ENCODE measurements at places on chromosomes 2 and 18.

GRCh38 chr2:165877565-165878550, 75.7 kb downstream of the TTC21B start:
- no peak for DNase-seq

DNA sequence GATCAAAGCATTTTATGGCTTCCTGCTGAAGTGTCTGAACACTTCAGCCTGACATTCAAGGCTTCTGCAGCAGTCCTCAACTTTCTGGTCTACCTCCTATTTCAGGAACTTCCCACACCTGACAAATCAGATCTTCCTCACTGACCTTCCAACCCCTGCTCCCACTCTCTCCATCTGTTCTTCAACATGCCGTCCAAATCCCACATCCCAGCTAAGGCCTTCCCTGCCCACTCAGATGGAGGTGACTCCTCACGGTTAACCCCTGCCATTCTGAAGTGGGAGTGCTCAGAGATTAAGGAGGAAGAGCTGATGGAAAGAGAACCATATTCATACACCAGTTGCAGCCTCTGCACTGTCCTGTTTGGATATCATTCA, 104.8 kb downstream of the POLR1A start:
- DNase-seq, result no peak

- no peak for DNase-seq
Measured at GRCh38 chr2:45178359-45178758, 169.1 kb upstream of the SIX2 start.

- no peak for DNase-seq
Measured at GRCh38 chr2:157508676-157509075, 64.8 kb upstream of the CYTIP start.

DNA sequence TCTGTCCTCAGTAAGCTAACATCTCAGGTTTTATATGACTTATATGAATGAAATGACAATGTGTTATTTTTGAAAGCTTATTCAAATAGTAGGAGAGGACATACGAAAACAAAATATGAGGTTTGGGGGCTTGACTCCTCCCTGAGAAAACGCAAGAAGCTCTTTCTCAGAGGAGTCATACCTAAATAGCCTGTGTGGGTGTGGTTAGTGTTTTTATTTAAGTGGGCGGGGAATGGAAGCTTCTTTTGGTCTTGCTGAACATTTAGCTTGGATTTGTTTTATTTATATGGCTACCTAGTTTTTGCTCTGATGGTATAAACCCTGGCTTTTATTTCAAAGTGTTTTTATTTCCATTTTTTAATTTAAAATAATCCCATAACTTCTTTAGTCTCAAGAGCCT, 72.1 kb upstream of the DSG1 start:
- no peak for DNase-seq

GRCh38 chr2:136909777-136910176, 144.4 kb downstream of the THSD7B start:
- no peak for DNase-seq

GRCh38 chr2:206218156-206218555, 56.3 kb upstream of the ZDBF2 start:
- no peak for DNase-seq

GRCh38 chr2:104033399-104033798, 820.5 kb upstream of the POU3F3 start:
- DNase-seq, result no peak

DNA sequence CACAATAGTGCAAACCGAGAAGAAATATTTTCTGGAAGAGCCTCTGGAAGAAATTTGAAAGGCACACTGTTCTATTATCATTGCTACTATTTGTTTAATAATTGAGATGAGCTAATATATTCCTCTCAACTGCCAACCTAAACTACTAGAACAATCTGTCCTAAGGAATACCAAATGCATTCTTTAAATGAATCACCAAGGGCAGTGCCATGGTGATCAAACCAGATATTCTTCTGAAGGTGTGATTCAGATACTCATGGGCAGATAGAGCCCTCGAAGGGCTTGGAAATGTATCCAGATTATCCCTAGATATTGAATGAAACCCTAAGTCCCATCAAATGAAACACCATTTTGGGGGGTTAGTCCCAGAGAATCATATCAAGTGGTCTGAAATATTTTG, 76.6 kb downstream of the FIGN start:
- no peak for DNase-seq

- no peak for DNase-seq
Measured at GRCh38 chr2:158598862-158599517, 142.2 kb downstream of the PKP4 start.

- no peak for DNase-seq
Measured at GRCh38 chr18:34999756-35000289, 41.4 kb upstream of the MAPRE2 start.

DNA sequence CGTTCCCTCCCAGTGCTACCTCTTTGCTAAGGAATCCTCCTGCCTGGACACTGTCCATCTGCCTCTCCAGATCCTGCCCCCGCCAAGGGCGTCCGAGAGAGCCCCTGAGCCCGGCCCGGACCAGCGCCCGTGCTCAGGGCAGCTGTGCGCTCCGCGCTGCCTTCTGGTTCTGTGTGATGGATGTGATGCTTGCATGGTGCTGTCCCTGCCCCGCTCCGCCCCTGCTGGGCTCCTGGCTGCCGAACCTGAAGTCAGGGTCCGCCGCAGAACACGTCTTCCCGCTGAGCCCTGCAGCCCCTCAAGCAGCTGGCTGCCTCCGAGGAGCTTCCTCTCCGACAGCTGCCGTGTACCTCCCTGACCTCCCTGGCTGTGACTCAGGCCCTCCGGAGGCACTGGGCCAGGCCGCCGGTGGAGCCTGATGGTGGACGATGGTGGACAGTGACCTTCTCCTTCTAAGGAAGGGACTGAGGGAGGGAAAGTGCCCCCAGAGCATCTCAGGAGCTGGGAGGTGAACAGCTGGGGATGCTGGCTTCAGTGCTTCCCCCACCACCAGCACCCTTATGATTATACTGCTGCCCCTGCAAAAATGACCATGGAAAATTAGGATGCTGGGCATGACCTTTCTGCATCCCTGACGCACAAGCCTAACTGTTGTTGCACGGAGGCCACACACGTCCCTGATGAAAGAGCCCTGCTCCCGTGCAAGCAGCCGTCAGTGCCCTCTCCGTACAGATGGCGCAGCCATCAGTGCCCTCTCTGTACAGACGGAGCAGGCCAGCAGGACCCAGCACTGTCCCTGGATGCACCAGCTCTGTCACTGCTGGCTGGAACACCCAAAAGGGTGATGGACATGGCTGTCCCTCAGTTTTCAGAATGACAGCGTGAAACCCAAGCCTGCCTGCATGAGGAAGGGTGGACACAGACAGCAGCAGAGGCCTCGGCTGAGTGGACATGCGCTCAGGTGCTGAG, 99.3 kb downstream of the TPO start:
- no peak for DNase-seq

DNA sequence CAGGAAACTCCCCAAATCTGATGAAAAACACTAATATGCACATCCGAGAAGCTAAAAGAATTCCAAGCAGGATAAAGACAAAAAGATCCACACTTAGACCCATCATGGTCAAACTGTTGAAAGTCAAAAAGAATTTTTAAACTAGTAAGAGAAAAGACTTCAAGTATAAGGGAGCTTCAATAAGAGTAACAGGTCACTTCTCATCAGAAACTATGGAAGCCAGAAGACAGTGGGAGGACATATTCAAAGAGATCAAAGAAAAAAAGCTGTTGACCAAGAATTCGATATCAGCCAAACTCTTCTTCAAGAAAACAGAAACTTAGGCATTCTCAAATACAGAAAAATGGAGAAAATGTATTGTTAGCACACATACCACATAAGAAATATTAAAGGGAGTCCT, 50.4 kb downstream of the ZC3H8 start:
- no peak for DNase-seq

DNA sequence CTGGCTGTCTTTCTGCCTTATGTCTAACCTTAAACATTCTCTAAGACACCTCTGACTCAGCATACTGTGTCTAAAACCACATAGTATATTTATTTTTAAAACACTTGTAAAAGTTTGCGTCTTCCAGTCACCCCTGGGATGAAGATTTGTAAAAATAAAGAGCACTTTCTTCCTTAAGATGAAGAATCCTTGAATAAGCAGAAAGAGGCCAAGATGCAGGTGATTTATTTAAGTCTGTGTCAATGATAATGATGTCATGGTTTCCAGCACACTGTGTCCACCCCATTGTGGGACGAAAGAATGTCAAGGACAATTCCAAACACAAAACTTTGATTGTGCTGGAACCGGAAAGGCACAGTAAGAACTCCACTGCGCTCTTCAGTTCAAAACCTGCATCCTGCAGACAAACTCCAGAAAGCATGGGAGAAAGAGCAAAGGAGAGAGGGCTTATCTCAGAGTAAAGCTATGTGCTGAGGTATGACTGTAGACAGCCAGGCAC, 92.9 kb downstream of the ZEB2 start:
- DNase-seq, result no peak

DNA sequence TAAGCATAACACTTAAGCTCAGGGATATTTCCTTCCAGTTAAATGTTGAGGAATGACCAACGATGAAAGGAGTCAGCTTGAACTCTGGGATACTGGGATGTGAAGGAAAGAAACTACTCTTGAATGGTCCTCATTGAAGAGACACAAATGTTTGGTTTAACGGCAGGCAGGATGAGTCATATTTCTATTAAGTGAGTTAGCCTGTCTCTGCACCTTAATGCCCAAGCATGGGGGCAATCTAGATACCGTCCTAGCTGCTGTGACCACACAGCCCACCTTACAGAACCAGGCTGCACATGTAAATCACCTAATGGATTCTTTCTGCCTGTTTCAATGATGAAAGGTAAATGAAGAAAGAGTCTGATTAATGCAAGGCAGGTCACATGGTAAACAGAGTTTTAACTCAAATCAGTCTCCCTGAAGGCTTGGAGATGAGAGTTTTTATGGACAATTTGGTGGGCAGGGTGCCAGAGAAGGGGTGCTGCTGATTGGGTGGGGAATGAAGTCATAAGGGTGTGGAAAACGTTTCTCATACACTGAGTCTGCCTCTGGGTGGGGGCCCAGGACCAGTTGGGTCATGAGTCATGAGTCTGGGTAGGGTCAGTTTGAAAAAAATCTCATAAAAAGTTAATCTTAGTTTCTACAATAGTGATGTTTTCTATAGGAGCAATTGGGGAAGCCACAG, 144.6 kb upstream of the MMADHC start:
- no peak for DNase-seq

DNA sequence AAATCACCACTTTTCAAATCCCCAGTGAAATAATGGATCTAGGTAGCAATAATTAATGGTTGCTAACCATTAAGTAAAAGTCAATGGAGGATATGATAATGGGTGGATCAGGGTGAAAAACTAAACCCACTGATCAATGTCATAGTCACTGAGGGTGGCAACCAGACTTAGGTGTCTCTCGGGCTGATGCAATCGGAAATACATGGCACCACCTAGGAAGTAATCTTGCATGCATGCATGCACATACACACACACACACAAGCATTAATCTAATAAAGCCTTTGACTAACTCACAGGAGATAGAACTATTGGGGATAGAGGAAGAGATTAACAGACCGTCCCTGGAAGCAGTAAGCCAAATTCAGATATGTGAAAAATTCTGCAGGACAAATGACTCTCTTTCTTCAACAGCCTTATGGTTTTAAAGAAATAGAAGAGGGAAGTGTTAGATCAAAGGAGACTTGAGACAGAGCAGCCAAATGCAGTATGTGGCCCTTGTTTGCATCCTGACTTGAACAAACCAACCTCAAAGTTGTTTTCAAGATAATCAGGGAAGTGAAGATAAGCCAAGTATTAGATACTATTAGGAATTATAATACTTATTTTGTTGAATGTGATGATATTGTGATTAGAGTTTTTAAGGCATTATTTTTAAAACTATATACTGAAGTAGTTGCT, 186.0 kb upstream of the RMP24 start:
- DNase-seq, result no peak

GRCh38 chr2:105538840-105539239, 140.0 kb upstream of the FHL2 start:
- no peak for DNase-seq

GRCh38 chr2:140246957-140247356, 1466.8 kb upstream of the NXPH2 start:
- DNase-seq, result no peak

GRCh38 chr2:226310146-226310545, 489.5 kb downstream of the IRS1 start:
- DNase-seq, result no peak

GRCh38 chr2:121038031-121038430, 247.0 kb downstream of the TFCP2L1 start:
- no peak for DNase-seq

DNA sequence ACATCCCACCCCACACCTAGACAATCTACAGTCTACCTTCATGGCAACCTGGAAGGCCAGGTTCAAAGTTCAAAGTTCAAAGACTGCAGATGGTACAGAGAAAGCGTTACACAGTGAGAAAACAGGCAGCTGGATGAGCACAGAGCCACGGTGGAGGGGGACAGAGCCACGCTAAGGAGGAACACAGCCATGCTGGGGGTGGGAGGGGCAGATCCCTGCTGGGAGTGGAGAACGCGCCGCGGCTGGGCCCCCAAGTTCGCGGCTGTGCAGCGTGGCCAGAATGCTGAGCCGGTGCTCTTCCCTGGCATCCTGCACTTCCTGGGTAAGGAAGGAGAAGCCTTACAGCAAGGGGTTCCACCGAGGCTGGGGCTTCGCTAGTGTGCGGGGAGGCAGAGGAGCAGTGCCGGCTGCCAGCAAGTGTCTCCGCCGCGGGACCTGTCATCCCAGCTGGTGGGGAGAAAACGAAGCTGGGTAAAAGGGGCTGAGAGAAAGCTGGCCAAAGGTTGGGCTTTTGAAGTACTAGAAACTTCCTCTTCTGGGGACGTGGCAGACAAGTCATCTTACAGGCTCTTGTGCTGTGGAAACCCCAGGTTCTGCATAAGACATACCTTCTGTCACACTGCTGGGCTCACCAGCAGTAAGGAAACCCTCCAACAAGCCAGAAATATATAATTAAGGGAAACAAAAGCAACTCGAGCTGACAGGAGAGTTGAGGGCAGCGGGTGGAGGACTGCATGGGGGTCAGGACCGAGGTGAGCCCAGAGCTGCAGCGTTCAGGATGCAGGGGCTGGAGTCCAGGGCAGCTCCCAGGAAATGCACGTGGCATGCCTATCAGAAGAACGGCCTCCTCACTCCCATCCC, 115.5 kb downstream of the HDAC4 start:
- DNase-seq, result peak; percentile 46

GRCh38 chr18:50170004-50170403, 24.9 kb downstream of the MYO5B start:
- no peak for DNase-seq

All from activated naive CD4-positive, alpha-beta T cell treated with anti-CD3 and anti-CD28 coated beads, Interleukin-2, amount 50 U/mL, for 16 hours (primary cell).